ENCODE measurements at places on chromosomes 11 and 22. TPM values are rescaled to one million over a fixed set of nuclear protein-coding genes. Genes with fewer than 3 reads are reported as not detected.
A peak's percentile ranks its signal among the peaks of the same experiment; 100 is the strongest.

The CLMP gene
- 19.5 TPM for polyA plus RNA-seq

The CD248 gene
- 103 TPM for polyA plus RNA-seq

The DEFB131B gene
- 2.8 TPM for polyA plus RNA-seq

The MMP1 gene
- 7.4 TPM for polyA plus RNA-seq

The NXF1 gene
- polyA plus RNA-seq, result 137 TPM

The SERHL2 gene
- 9.3 TPM for polyA plus RNA-seq

The CABP4 gene
- polyA plus RNA-seq, result 2.8 TPM

The CYB5R2 gene
- 22.4 TPM for polyA plus RNA-seq

The TEAD1 gene
- polyA plus RNA-seq, result 92.5 TPM

The HIC2 gene
- 8.6 TPM for polyA plus RNA-seq

The RASD2 gene
- 0.16 TPM for polyA plus RNA-seq

- no peak for DNase-seq
These were observed 741.0 kb downstream of the BRD1 start for GRCh38 chr22:49086606-49087157.

DNA sequence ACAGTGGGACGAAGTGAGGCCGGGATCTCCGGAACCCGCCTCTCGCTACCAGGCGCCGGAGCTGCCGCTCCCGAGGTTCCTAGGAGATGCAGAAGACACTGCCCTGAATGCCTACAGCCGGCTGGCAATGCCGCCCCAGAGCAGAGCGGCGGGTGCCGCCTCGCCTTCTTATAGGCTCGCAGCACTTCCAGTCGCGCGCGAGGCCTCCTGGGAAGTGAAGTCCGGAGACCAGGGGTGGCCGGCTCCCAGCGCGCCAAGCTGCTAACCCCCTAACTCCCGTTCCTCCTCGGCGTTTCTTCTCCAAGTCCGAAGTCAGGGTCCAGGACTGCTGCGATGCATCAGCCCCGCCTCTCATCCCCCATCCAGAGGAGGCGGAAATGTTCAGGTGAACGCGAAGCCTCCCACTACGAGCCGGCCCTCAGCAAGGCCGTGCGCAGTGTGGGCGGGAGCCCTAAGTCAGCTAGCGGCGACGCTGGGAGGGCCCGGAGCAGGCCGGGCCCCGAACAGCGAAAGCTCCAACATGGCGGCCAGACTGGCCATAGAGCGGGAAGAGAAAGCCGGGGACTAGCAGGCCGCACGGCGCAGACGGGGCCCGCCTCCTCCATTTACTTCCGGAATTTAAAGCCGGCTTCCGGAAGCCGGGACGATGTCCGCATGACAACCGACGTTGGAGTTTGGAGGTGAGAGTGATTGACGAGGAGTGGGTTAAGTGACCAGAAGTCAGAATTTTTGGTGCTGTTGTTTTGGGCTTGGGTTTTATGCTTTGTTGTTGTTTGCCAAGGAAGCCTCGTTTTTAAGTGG lies at the start of the genes CYB561A3 and TMEM138:
CYB561A3 (minus strand) TSS at position 142 of the 801 bp plus-strand sequence. CDS start 5,169 bp downstream, outside the sequence.
TMEM138 (plus strand) TSS at position 634 of the 801 bp plus-strand sequence. CDS start 2,017 bp downstream, outside the sequence.
- peak; percentile 93 for DNase-seq

DNA sequence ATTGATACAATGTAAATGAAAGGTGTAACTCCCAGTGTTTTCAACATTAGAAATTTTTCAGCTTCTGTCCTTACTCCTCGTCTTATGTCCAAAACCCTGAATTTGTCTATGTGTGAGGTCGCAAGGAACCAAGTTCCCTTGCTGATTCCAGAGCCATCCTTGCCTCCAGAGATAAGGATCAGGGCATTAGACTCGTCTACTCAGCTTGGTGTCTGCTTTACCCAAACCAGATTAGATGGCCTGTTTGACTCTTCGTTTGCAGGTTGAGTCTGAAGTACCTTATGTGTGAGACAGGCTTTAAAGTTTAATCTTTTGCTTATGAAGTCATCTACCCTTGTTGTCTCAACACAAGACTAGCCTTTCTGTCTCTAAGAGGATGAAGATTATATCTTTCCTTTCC lies 55.6 kb downstream of the SPECC1L start:
- no peak for DNase-seq

DNA sequence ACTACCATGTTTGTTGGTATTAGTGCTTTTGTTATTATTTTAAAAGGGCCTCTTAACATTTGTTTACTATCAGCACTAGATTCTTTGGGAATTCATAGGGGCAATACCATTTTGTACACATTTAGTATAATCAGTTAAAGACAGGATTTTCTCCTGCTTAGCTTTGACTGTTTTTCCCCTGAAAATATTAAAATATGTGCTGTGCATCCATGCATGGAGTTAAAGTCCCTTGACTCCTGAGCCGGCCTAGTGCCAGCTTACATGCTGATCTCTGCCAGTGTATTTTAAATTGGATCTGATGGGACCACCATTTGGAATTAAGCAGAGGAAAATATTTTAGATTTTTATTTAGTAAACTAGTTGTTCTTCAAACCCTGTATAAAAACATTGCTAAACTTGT lies 161.4 kb downstream of the METTL15 start:
- DNase-seq, result no peak

DNA sequence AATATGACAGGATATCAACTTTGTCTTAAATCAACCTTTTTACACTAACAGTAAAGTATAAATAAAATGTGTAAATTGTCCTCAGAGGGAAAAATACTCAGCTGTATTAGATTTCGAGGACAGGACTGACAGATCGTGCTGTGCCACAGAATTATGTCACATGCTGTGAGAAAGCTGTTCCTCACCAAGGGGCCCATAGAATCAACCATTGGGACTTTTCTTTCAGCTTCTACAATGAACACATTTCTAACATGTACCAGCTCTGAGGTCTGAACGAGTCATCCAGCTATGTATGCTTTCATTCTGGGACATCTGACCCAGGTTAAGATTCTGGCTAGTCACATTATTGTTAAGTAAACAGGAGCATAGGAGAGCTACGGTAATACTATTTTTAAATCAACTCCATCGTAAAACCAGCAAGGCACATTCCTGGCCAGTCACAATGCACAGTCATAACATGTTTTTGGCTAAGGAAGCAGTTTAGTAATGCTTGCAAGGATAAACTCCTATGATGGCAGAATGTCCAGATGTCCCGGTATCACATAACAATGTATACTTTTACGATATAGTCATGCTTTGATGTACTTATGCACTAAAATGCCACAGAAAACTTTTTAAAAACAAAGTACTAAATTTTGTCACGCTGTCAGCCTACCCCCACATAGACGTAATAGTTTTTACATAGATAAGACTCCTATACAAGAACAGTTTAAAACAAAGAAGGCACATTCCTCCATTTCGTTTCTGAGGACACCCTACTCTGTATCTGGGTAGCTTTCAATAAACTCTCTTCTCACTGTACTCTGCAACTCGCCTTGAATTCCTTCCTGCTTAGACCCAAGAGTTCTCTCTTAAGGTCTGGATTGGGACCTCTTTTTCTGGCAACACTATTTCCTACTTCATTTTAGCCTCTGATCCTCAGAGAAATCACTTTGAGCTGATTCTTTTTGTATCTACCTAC lies 27.4 kb downstream of the ZNF214 start:
- DNase-seq, result no peak

DNA sequence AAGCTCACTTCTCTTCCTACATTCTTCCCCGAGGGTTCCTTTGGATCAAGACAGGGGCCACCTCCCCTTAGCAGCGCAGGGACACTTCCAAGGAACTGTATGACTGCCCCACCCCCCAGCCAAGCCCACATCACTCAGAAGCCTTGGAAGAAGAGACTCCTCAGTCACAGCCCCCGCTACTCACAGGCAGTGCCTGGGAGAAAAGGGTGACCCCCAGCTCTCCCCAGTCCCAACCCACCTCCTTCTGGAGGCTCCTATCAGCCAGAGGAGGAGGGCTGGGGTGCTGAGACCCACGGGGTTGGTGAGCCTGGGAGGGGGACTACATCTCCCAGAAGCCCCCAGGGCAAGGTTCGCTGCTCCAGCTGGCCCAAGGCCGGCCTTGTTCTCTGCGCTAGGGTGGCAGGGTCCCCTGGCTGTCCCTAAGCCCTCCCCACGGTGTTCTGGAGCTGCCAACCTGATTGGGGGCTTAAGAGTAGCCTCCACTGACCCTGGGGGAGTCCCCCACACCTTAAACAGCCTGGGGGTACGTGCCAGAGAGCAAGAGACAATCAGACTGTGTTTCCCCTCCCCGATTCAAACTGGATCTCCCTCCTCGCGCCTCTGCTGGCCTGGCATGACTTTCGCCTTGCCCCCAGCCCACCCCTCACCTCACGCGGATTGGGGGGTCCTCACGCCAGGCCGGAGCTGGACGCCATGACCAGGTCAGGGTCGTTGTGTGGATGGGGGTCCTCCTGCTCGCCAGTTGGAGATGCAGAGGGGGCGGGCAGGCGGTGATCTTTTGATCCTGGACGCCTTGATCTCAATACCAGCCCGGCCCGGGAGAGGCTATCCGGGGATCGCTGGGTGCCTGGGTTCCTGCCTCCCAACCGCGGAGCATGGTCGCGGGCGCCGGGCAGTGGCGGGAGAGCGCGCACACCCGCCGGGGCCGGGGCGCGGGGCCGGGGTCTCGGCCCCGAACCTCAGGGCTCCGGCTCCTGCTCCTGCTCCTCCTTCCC lies 838 bp downstream of the BCL9L start:
- DNase-seq, result peak; percentile 52

DNA sequence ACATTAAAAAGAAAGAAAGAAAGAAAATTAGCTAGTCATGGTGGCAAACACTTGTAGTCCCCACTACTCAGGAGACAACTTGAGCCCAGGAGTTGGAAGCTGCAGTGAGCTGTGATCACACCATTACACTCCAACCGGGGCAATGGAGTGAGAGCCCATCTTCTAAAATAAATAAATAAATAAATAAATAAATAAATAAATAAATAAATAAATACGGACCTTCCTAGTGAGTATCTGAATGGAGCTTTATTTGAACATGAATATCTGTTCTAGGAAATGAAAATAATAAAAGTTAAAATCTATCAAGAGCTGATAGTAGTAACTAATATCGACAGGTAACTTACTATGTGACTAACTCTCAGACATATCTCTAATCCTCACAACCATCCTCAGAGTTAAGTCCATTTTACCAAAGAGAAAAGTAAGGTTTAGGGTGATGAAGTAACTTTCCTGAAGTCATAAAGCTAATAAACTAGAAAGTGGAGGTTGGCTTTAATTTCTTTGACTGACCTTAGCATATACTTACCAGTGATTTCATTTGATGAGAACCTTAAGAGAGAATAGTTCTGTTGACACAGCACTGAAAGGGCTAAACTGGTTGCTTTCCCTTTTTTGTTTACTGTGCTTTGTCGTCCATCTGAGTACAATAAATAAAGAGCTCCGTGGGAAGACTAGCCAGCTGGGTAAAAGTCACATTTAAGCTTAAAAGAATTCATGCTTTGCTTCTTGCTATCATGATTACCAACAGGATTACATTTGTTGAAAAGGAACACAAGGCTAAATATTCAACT lies 22.4 kb downstream of the ENTHD1 start:
- no peak for DNase-seq

DNA sequence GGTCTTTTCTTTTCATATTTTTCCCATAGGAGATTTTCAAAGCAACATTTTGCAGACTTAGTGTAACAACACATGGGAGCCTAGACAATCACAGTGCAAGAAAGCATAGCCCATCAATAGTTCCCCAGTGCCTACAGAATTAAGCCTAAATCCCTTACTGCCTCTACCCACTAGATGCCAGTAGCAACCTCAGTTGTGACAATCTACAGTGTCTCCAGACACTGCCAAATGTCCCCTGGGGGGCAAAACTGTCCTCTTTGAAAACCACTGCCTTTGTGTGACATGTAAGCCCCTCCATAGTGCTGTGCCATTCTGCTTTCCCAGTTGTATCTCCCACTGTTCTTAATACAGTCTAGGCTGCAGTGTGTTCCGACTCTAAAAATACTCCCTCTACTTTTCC lies 1329.0 kb downstream of the LRRC4C start:
- DNase-seq, result no peak

DNA sequence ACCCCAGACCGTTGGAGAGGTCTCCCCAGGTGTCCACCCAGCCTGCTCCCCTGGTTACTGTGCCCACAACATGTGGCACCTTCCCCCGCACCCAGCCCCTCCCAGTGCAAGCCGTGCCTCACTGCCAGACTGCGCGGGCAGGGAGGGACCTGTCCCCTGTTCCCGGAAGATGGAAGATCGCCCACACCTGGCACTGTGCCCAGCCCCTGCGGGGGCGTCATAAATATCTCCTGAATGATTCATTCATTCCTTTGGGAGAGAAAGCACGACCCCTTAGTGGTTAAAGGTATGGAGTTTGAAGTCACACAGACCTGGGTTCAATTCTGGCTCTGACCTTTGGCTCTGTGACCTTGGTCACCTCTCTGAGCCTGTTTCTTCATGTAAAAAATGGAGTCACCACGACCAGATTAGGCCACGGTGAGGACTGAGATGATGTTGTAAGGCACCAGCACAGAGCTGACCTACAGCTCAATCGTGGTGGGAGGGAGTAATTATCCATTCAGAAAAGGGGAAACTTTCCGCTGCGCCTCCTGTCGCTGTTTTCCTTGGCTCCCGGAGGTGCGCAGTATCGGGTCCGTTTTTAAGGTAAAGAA lies 497 bp upstream of the SYT12 start:
- DNase-seq, result no peak

GRCh38 chr22:43858156-43858895 lies 4.0 kb downstream of the SULT4A1 start:
- no peak for DNase-seq

- no peak for DNase-seq
These were observed 109.0 kb downstream of the OSBP2 start for GRCh38 chr22:30803679-30804078.

DNA sequence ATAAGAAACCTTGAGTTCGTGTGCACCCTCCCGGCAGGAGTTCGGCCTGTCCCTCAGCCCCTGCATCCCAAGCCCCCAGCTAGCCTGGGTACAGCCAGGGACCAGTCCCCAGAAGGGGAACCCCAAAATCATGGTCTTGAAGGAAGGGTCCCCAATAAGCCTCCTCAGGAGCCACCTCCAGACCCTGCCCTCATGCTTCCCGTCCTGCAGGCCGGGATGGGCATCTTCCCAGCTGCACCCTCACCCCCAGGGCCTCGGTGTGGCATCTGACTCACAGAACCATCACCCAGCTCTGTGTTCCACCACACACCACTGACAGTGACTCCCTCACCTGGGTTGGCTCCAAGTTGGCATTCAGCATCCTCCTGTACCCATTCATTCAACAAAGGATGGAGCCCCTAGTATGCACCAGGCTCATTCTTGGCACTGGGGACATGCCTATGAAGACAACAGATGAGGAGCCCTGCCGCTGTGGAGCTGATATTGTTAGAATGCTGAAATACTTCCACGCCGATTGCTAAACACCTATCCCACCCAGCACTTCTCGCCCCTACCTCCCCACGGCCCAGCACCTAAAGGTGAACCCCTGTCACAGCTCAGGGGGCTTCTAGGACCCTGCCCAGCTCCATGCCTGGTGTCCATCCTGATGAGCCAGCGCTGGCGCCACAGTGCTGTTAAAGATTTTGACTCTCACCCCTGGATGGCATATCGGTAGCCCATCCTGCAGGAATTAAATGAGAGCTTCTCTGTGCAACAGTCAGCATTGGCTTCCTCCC lies 77.8 kb downstream of the BUD13 start:
- no peak for DNase-seq
